Activated CD4-positive, alpha-beta T cell treated with anti-CD3 and anti-CD28 coated beads, Interleukin-2, amount 50 U/mL, for 1 hour (primary cell): ENCODE measurements at places on chromosomes 5 and 9.
A peak's percentile ranks its signal among the peaks of the same experiment; 100 is the strongest.

GRCh38 chr9:108967916-108968315, 33.7 kb downstream of the ABITRAM start:
- DNase-seq, result no peak

DNA sequence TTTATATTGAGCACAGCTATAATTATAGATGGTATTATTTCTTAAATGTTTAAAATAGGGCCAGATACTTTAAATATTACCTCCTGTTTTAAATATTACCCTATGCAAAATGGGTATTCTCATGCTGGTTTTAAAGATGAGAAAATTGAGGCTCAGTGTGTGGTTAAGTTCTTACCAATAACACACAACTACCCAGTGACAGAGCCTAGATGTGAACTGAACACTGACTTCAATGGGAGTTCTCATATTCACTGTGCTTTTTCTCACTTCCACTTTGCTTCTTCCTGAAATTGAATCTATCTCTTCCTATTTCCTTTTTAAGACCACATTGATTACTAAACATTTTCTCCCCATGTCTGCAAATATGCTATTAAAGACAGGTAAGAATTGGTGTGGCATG, 135.8 kb upstream of the TUSC1 start:
- DNase-seq, result no peak

DNA sequence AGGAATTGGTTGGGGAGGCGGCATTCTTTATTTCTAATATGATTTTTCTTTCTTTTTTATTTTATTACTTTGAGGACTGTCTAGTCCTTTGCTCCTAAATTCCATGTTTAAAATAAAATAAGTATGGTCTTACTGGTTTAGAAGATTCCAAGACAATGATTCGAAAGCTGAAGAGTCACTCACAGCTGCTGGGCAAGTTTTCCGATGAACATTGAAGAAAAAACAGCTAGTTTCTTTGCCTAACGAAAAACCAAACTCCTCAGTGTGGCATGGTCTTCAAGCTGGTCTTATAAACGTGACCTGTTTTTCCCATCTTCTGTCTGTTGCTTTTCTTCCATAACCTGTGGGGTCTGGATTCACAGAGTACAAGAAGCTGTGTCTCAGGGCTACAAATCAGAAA, 25.1 kb downstream of the ZNF474 start:
- no peak for DNase-seq

DNA sequence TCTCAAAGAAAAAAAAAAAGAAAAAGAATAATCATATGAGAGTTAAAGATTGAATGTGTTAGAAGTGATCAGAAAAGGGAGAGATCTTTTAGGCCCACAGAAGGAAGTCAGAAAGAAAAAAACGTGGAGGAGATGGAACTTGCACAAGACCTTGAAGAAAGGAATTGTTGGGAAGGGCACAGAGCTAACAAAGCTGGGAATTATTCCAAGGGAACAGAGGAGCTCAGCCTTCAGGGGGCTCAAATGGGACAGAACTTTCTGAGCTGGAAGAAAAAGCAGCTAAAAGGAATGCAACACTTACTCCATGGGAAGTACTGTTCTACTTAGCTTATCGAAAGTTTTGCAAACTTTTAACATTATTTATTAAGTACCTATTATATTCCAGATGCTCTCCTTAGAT, 153.4 kb upstream of the ADRA1B start:
- DNase-seq, result no peak

DNA sequence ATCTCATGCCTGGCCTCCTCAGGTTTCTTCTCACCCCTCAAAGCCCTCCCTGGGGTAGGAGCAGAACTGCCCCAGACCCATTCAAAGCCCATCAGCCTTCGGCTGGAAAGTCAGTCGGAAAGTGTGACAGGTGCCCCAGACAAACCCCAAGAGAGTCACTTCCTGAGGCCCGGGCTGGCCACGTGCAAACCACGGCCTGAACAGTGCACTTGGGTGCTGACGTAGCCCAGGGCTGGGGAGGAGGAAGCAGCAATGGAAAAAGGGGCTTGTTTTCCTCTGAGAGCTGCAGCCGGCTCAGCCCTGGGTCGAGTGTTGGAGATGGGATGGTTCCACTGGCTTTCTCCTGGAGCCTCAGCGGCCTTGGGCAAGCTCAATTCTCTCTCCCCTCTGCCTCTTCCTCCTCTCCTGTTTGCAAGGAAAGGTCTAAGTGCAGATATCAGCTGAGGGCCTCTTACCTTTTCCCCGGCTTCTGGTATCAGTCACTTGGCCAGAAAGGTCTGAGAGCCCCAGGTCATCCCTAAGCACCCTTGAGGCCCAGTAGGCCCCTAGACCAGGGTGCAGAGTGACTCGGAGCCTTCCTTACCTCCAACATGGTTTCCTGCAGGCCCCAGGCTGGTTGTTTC, 5.9 kb upstream of the EGR1 start:
- peak; percentile 83 for DNase-seq

- no peak for DNase-seq
Observed at GRCh38 chr5:147055850-147056566, 177.5 kb upstream of the PPP2R2B start.

GRCh38 chr9:72445306-72445995, 76.0 kb upstream of the TMC1 start:
- no peak for DNase-seq
